ENCODE measurements at places on chromosomes 6 and 20.

- DNase-seq, result no peak
Measured at GRCh38 chr6:68082086-68082485, 553.0 kb upstream of the ADGRB3 start.

DNA sequence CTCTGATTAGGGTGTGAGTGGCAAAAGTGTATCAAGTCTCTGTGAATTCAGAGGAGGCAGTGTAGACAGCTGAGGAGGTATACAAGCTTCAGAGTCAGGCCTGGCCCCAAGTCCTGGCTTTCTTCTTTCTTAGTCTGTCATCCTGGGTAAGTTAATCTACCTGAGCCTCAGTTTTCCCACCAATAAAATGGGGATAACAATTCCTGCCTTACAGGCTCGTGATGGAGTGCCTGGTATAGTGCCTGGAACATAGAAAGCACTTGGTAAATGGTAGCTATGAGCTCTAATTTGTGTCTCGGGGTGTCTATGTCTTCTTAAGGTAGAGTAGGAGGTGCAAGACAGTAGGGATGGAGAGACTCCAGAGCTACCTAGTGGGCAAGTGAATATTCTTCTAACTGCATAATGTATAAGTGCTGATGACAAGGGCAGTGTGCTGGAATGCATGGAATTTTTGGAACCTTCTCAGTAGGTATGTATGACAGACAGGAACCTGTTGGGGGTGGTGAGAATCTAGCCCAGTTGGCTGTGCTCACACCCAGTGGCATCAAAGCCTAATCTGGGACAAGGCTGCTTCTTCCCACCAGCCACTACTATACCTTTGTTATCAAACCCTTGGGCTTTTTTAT lies 4.0 kb upstream of the SCUBE3 start:
- no peak for DNase-seq

DNA sequence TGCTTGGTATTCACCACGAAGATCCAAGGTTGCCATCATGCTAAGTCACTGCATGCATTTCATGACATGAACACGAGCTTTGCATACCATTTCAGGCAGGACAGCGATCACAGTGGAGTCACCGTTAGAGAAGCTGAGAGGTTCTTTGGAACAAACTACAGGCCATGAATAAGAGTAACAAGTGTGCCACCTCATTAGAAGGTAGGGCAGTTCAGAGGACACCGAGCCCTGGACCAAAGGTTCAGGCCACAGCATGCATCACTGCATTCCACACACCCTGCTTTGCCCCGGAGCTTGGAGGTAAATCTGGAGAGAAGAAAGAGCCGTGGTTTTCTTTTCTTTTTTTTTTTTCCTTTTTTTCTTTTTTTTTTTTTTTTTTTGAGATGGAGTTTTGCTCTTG lies 66.9 kb upstream of the CDH4 start:
- no peak for DNase-seq

DNA sequence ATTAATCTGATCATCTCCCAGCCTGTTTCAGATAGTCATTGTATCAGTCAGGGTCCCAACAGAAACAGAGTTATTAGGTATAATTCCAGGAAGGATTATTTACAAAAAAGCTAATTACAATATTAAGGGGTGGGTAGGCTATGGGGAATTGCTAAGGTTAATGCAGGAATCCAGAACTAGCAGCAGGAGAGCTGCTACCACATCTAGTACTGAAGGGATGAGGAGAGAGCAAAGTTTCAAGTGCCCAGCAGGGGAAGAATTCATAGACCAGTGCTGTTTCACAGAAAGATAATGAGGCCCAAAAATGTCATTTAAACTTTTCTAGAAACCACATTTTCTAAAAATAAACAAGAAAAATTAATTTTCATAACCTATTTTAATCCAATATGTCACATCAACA lies 284.2 kb downstream of the HACE1 start:
- DNase-seq, result no peak

DNA sequence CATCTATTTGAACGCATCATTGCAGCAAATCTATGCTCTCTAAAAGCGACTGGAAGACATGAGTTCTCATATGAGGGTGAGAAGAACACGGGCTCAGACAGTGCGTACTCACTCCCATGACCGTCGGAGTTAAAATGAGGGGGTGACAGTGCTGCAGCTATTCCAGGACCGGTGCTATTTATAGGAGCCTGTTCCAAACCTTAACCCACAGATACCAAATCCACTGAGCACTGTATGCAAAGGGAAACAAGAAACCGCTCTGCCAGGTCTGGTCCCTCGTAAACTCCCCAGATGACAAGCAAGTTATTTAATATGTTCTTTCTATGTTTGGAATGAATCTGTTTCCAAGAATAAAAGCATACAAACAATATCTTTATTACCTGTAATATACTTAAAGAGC lies 22.9 kb downstream of the PPP1R3G start:
- DNase-seq, result no peak

DNA sequence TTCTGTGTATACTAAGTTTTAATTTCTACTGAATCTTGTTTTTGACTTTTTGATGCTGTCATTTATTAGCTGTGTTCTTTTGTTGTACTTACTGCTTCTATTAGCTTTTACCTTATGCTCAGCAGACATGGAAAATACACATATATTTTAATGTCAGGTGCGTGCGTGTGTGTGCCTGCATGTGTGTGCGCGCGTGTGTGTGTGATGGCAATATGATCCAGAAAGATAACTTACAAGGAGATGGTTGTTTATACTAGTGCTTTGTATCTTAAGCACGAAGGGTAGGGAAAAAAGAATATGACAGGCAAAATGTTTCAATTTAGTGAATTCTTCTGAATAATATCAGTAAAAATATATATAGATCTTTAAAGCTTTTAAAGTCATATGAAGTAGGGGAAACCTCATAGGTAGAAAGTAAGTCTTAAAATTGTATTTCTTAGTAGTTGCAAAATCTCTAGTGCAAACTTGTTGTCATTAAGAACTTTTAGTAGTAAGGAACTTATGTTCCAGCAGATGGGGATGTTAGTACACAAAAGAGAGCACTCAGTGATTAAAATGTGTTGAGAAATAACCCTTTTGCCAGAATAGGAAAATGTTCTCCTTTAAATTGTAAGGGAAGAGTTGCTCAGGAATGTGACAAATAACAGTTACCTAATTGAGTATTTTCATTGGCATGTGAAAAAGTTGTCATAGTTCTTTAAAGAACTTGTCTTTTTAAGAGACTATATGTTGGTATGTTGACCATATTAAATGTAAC lies 13.2 kb downstream of the QKI start:
- DNase-seq, result no peak

GRCh38 chr6:116726947-116727346 lies 38.6 kb downstream of the FAM162B start:
- DNase-seq, result no peak

DNA sequence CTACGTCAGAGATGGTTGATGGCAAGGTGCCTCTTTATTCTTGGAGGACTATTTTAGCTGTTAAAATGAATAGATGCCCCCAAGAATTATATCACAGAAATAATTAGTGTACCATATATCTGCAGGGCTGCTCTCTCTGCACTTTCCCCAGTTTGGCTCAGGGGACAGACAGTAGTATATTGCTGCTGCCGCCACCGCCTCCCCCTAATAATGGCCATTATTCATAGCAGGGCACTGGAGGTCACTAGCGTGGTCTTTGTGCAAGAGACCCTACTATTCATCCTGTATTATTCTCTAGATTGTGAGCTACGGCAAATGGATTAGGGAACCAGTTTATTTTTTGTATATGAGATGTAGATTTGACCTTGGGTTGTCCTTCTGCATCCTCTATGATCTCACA lies 11.0 kb downstream of the HDGFL1 start:
- no peak for DNase-seq

- no peak for DNase-seq
Measured at GRCh38 chr20:47606414-47606982, 104.8 kb downstream of the NCOA3 start.

GRCh38 chr6:81895511-81896185 lies 143.2 kb upstream of the TENT5A start:
- DNase-seq, result no peak

DNA sequence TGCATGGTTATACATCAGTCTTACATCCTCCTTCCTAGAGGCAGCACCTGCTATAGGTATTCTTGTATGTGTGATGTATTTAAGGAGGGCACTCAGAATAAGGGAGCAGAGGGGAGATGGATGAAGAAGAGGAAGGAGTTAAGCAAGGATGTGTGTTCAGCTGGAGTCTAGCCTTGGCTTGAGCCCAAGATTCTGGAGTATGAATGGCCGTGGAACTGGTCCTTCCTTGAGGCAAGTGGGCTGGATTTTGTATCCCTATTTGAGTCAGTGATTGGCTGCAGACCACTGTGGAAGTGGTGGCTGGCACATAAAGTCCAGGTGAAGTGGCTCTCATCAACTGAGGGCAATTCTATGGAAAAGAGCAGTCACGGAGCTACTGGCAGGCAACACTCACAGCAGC lies 112.0 kb upstream of the RNF24 start:
- DNase-seq, result no peak

DNA sequence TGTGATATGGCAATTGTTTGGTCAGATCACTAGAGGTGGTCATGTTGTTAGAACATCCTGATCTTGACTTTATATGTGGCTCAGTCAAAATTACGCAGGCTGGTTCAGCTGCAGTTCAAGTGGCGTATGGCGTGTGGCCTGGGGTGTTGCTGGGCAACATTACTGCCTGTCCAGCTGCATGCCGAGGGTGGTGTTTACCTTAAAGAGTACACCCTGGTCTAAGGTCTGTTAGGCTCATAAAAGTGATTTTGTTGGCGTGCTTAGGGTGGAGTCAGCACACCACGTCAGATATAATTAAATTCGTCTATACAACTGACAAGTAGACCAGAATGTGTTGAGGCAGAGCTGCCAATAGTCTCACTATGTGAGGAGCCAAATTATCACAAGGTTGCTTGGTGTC lies 55.6 kb upstream of the NEDD9 start:
- DNase-seq, result no peak

DNA sequence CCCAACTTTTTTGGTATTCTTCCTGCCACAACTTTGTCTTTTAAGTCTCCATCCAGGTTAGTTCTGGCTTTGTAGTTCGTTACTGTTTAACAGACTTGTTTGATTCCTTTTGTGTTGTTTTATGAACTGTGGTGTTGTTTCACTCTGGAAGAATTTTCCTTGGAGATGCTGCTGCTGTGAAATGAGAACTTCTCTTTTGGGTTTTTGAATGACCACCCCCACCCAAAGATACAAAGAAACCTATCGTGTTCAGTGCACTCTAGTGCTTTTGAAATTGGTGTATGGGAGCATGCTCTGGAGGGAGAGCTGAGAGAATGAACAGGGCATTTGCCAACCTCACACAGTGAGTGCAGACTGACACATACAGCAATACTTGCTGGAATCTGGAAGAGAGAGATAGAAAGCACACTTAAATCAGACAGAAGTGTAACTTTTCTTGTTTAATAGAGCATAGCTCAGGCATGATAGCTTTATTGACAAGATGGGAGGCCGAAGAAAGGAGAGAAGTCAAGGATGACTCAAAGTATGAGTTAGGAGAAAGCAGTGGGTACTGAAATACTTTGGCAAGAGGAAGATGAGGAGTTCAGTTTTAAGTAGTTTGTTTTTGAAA lies 293.1 kb downstream of the SOX4 start:
- no peak for DNase-seq

GRCh38 chr20:50545126-50545525 lies 34.9 kb downstream of the PTPN1 start:
- DNase-seq, result no peak

DNA sequence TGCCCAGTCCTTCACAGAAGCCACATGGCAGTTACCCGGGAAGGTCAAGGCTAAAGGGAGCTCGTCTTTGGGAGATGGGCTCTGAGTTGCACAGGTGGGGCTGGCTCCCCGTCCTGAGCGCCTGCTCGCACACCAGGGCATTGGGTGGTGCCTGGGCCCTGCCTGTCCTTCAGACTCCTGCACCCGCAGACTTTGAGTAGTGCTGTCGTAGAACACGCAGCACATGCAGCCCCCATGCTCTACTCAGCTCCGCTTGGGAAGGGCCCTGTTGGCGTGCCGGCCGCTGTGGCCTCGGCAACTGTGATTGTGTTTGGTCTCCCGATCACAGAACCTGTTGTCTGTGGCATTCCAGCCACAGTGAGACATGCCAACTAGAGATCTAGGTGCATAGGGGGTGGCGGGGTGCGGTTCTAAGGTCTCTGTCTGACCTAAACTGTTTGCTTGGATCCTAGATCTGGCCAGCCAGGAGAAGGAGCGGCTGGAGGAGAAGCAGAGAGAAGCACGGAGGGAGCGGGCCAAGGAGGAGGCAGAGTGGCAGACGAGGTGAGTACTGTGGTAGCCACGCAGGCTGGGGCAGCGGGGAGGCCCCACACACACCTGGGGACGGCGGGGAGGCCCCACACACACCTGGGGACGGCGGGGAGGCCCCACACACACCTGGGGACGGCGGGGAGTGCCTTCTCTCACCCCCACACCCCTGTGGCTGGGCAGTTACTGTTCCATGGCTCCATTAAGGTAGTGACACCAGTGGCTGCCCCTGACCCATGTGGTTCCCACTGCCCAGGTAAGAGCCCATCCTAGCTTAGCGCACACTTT lies 11.3 kb upstream of the ADRM1 start:
- DNase-seq, result no peak

DNA sequence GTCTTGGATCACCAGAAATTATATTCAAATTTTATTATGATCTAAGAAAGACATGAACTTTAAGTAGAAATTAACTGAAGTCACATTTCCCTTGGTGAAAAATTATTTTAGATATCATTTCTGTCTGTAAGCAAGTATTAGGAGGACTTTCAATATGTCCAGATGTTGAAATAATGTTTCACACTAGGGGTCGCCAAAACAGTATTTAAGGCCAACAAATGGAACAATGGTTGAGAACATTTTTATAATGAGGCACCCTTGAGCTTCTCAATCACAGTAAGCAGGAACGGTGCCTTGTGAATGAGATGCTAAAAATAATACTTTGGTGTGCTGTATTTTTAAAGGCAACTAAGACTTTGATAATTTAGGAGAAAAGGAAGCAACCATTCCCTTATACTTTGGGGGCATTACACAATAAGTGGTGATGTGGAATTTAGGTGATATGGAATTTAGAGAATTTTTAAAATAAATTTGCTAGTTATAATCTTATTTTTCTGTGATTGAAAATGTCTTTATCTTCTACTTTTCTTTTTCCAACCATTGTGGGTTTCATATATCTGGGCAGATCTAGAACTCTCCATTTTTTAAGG lies 9.6 kb upstream of the SF3B5 start:
- no peak for DNase-seq

DNA sequence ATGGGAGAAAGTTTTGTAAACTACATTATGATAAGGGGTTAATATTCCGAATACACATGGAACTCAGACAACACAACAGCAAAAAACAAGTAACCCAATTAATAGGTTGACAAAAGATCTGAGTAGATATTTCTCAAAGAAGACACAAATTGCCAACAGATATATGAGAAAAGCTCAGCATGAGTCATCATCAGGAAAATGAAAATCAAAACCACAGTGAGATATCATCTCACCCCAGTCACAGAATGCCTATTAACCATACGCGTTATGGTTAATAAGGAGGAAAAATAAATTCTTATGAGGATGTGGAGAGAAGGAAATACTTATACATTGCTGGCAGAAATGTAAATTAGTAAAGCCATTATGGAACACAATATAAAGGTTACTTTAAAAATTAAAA lies 695.0 kb downstream of the COL12A1 start:
- no peak for DNase-seq
